ENCODE measurements at places on chromosomes 16 and 17.

DNA sequence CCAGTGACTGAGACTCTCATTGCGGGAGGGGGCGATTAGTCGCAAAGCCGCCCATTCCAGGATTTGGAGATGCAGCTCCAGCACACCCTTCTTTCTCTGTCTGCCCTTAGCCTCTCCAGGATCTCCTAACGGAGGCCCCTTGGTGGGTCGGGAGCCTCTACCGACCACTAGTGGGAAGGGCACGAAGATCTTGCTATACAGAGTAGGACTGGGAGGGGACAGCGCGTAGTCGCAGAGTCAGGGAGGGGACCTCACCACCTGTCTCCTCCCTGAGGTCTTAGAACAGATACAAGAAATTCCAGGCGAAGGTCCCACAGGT is 588 bp upstream of the SMTNL2 start:
- DNase-seq: peak; percentile 24

GRCh38 chr17:3852561-3852960 is 6.5 kb upstream of the NCBP3 start:
- DNase-seq: no peak

DNA sequence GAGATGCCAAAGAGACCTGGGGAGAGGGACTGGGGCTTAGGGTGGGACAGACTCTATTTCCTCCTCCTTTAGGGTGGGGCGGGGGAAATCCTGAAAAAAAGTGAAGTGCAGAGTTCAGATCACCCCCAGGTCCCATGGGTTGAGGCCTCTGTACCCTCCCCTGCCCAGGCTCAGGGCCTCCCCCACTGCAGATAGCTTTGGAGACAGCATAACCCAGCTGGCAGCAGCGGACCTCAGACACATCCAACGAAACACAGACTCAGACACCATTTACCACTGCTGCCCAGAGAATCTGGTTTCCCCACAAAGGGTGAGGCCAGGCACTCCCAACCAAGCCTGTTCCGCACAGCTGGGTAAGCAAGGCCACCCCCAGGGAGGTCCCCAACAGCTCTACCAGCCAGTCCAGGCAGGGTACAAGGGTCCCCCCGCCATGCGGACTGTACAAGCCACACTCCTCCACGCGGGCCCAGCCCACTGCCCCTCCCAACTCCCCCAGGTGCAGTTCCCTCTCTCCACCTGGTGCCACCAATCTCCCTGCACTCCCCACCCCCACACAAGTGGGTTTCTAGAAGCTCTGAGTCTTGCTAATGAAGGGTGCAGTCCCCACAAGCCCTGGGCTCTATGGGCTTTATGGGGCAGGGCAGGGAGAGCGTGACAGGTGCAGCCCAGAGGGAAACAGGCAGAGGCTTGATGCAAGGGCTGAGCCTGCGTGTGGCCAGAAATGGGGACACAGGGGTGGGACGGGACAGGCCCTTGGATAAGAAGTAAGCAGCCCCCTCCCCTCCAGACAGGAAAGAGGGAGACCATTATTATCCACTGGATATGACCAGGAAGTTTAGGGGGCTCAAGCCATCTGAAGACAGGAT is 8.9 kb downstream of the RHBDF2 start:
- no peak for DNase-seq

DNA sequence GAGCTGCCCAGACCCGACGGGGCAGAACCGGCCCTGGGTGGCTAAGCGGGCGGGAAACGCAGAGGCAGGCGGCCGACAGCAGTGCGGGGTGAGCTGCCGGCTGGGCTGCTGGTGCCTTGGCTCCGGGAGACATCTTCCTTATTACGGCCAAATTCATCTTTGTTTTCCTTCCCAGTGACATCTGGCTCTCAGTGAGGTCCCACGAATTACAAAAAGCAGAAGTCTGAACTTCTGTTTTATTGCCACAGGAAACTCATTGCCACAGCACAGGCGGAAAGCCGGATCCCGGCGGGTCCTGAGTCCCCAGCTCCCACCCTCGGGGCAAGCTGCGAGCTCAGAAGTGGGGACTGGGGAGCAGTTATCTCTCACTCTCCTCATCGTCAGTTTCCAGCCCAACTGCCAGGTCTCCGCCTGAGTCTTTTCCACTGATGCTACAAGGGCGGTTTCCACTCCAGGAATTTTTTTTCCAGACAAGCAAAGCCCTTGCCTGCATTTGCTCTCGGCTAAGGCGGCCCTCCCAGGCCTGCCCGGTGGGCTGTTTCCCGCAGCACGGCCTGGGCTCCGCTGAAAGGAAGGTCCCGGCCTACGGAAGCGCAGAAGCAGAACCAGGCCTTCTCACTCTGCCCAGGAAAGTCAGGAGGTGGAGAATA is 40.3 kb downstream of the CBFA2T3 start:
- DNase-seq: peak; percentile 20

- no peak for DNase-seq
These were observed 99.7 kb upstream of the HAS3 start for GRCh38 chr16:69005641-69006355.

DNA sequence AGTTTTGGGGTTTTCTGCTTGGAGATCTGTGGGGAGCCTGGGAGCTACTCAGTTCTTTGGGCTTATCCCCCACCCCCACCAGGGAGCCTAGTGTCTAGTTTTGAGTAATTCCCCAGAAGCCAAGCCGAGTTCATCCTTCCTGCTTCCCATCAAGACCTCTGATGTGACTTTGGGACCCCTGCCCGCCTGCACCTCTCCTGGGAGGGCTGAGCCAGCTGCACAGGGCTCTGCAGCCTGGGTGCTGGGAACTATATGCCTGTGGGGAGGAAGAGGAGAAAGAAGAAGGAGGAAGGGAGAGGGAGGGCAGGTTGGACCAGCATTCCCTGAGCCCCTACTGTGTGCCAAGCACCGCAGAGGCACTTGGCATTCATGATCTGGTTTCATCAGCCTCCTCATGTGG is 178.9 kb downstream of the TMEM132E start:
- no peak for DNase-seq

GRCh38 chr16:51407199-51407598 is 256.1 kb upstream of the SALL1 start:
- DNase-seq: no peak

DNA sequence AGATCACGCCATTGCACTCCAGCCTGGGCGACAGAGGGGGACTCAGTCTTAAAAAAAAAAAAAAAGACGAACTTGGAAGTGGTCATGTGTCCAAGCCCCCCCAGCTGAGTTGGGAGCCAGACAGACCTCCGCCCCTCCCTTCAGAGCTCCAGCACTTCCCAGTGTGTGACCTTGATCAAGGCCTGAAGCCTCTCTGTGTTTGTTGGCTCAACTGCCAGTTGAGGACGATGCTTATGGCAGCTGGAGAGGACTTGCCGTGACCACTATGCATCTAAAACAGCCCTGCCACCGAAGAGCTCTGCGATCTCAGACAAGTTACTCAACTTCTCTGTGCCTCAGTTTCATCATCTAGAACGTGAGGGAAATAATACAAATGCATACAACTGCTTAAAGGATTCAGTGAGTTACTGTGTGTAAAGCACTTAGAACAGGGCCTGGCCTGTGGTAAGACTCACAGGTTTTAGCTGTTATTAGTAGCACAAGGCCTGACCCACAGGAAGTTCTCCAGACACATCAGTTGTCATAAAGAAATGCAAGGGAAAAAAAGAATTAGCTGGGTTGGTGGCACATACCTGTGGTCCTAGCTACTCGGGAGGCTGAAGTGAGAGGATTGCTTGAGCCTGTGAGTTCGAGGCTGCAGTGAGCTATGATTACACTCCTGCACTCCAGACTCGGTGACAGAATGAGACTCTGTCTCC is 7.0 kb upstream of the IL27 start:
- no peak for DNase-seq

- no peak for DNase-seq
These were observed 724 bp downstream of the UBE2I start for GRCh38 chr16:1309888-1310831.

DNA sequence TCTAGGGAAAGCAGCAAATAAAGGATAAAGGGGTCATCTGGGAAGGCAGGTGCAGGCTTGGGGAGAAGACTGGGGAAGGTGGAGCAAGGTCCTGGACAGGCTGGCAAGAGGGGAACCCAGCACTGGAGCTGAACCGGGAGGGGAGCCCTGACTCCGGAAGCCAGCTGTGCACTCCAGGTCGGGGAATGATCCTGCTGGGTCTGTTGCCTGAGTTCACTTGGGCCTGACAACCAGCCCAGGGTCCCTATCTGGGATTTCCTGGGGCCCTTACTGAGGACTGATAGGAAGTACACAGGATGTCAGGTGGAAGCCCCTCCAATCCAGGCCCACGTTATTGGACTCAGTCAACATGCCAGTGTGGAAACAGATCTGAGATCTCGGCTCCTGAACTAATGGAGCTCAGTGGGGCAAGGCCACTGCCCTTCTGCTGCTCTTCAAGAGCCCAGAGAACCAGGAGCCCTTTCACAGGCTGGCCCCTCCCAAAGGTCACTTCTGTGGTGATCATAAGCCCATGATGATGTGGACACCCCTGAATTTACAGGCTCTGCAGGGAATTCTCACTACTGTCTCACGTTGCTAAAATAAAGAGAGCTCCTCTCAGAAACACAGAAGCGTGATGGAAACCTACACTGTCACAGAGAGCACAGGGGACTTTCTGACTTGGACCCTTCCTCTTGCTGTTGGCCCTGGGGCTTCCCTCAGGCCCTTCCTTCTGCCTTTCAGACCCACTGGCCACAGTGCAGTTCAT is 19.9 kb upstream of the PITPNM3 start:
- no peak for DNase-seq

DNA sequence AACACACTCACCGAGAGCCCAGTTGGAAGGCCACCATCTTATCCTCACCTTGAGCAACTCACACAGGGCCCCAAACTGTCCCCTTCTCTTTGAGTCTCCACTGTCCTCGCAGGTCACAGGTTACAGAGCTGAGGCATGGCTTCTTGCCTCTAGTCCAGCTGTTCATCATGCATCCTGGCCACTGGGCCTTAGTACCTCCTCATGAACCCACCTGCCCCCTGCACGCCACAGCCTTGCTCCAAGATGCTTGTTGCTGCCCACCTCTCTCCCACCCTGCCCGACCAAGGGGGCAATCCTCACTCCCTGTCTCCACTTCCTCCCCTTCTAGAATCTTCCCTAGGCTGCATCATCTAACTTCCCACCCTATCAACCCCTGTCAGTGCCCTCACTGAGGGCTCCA is 17.1 kb downstream of the CDH5 start:
- no peak for DNase-seq

DNA sequence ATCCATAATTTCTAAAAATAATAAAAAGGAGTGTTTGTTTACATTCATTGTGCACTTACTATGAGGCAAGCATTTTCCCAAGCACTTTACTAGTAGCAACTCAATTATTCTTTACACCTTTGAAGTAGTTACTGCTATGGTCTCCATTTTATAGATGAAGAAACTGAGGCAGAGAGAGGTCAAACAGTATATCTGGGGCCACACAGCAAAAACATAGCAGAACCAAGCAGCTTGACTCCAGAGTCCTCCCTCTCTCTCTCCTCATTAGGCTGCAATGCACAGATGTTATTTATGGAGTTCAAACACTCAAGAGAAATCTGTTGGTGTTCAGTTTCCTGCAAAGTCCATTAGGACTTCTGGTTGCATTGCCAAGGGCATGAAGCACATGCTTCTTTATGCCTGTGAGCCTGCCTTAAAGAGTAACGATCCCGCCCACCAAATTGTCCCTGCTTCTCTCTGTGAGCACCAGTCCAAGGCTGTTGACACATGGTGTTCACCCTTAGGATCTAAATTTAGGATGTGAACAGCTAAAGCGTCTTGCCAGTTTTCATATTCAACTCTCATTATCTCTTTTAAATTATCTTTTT is 44.0 kb downstream of the GPRC5B start:
- DNase-seq: no peak

GRCh38 chr16:35686595-35686994 is 2227.2 kb downstream of the TP53TG3F start:
- no peak for DNase-seq

GRCh38 chr16:10881479-10882030 is 4.6 kb downstream of the CIITA start:
- no peak for DNase-seq

DNA sequence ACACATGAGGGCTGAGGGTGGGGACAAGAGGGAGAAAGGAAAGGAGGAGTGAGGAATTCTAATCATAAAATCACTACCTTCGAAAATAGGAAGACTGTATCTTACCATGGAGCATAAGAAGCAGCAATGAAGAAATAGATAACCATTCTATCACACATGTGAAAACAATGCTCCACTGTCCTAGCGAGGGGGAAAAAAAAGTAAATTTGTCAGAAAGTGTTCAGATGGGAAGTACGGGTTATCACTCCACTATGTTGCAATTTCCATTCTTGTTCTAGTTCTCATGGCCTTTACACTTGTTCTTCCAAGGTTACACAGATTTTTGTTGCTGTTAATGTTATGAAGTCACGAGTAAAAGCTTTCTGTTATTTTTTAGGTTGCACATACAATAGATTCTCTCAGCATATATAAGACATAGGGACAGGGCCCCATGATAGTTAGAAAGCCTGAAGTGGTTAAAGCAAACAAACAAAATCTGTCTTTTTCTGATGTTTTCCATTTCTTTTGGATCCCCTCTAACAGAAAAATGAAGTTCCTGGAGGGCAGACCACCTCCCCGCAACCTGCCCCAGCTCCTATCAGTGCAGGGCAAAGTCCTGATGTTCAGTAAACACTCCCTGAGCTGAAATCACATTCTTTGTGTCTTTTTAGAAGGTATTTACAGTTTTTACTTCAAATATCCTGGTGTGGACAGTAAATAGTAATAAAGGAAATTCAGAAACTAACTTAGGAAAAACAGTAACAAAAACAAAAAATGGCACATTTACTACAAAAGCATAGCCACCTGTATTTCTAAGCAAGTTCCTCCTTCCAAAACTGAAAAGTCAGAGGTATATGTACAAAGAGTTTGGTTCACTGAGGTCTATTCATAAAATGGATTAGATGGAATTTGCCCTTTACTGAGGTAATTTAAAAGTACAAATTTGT is 13.7 kb downstream of the MMD start:
- DNase-seq: peak; percentile 37

DNA sequence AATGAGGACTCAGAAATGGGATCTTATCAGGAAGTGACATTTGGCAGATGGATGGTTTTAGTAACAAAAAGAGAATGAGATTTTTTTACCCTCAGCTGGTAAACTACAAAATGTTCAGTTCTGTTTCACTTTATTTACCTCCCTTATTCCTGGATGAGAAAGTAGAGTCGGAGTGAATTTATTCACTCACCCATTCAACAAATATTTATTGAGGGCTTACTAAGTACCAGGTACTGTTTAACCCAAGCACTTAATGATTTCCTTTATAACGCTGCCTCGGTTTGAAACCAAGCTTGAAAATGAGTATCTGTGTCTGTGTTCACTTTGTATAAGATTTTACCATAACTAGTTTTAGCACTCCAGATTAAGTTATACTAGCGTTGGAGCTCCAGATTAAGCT is 38.1 kb downstream of the CDRT15 start:
- no peak for DNase-seq

GRCh38 chr16:57310801-57311200 is 26.3 kb upstream of the PLLP start:
- DNase-seq: no peak

DNA sequence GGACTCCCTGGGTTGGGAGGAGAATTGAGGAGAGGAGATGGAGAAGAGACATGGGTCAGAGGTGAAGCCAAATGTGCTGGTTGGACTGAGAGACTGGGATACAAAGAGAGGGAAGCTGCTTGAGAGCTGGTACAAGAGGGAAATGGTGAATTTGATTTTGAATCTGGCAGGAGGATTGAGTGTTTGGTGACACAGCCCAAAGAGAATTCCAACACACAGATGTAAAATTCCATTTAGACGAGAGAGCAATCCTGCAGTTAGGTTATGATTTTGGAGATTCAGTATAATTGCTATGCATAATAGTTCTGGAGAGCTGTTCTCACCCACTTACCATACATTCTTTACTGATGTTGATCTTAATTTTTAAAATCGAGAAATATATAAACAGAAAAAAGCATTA is 57.7 kb downstream of the HSD17B2 start:
- no peak for DNase-seq

- no peak for DNase-seq
These were observed 32.8 kb downstream of the VAC14 start for GRCh38 chr16:70768203-70768580.
